Omental fat pad (tissue), 4 donors: ENCODE measurements at places on chromosomes 4 and X.
A peak's percentile ranks its signal among the peaks of the same experiment; 100 is the strongest.

DNA sequence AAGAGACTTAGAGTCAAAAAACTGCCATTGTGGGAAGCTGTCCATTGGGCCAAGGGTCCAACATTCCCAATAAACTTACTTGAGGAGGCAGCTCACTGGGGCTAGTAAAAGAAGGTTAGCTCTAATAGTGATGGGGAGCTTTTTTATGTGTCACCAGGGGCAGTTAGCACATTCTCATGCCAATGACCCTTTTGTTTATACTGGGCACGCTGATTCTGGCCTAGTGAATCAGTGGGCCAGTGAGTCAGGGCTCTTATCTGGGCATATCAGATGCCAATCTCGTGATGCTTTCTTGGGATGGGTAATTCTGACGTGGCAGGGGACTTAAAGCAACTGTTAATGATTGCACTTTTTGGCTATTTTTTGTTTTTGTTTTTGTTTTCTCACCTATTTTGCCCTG is 27.8 kb downstream of the TCEAL1 start:
- no peak for DNase-seq

DNA sequence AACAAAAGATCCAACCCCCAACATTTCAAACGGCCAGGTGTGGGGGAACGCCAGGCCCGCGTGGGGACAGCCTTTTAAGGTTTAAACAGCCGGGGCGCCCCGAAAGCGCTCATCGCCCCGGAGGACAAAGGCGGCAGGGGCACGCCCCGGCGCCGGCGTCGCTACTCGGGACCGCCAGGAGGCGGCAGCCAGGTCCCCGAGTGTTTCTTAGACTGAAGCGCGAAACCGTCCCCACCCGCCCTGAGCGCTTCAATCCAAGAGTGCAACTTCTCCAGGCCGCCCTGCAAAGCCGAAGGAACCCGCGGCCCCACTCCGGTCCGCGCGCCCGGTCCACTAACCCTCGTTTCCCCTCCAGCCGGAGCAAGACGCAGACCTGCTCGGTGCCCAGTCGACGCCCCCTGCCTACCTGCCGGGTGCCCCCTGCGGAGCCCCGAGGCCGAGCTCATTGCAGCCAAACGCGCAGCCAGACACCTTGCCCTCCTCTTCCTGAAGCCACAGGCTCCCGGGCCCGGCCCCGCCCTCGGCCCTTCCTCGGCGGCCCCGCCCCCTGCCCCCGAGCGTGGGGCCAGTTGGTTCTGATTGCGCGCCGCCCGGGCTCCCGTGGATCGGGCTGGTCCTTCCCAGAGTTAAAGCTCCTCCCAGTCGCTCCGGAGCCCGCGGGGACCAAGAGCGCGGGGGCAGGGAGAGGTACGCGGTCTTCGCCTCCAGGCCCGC is at the start of gene CASP6:
Gene CASP6 (minus strand): TSS at position 496 of the 714 bp plus-strand sequence. CDS start 50 bp downstream, at position 446.
- peak; percentile 64 for DNase-seq

DNA sequence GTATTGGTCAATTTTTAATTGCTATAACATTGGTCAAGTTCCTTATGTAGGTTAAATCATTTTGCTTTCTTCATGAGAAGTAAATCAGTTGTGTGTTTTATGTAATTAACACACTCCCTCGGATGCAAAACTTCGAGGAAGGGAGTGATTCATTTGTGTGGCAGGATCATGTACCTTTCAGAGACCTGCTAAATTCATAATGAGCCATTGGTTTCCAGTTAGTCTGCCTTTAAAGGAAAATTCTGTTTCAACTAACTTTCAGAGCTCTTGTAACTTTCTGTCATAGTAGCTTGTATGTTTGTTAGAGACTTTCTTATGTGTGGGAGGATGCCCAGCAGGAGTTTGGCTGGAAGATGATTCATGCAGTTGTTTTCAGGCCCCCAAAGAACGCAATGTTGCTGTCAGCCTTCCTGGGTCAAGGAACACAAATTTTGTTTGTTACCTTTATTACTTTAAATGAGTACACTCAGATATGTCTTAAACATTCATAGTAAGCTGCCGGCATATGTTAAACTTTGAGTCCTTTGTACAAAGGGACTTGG is 72.1 kb downstream of the GPR101 start:
- no peak for DNase-seq

- DNase-seq: no peak
Observed at GRCh38 chrX:134571796-134572195, 86.5 kb downstream of the PLAC1 start.

- DNase-seq: no peak
Observed at GRCh38 chr4:8131210-8131609, 27.4 kb downstream of the ABLIM2 start.

GRCh38 chrX:151552743-151553142 is 10.7 kb upstream of the PASD1 start:
- DNase-seq: no peak

DNA sequence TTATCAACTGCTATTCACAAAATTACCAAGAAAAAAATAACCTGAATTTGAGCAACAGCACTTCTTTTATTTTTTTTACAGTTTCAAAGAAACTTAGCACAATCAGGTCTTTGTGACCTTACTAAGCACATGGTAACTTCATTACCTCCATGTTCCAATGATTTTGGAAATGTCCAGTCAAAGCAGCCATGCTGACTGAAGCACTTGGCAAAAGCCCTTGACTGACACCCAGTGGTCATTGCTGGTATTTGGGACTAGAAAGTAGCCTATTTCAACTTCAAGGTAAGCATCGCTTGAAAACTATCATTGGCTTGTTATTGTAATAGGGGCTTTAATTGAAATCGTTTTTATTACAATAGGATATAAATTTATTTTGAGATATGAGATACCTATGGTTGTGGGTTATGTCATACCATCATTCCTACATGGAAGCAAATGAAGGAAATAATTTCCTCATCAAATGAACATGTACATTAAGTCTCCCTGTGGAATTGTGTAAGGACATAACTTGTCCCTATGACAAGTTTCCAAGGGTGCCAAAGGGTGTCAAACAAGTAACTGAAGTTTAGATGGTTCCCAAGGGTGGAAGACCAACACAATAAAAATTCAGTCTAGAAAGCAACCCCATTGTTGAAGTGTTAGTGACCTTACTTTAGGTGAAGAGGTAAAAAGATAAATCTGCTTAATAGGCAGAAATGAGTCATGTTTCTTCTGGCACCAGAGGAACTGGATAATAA is 15.2 kb upstream of the ANXA10 start:
- peak; percentile 24 for DNase-seq

GRCh38 chrX:22365460-22365859 is 92.7 kb downstream of the CBLL2 start:
- no peak for DNase-seq

- no peak for DNase-seq
Observed at GRCh38 chr4:183596067-183596757, 62.8 kb downstream of the RWDD4 start.

- DNase-seq: no peak
Observed at GRCh38 chr4:43379016-43379415, 486.5 kb downstream of the GRXCR1 start.

GRCh38 chr4:138053641-138054301 is 188.4 kb downstream of the SLC7A11 start:
- no peak for DNase-seq

GRCh38 chrX:1433646-1434357 is 18.9 kb downstream of the ASMTL start:
- DNase-seq: no peak

DNA sequence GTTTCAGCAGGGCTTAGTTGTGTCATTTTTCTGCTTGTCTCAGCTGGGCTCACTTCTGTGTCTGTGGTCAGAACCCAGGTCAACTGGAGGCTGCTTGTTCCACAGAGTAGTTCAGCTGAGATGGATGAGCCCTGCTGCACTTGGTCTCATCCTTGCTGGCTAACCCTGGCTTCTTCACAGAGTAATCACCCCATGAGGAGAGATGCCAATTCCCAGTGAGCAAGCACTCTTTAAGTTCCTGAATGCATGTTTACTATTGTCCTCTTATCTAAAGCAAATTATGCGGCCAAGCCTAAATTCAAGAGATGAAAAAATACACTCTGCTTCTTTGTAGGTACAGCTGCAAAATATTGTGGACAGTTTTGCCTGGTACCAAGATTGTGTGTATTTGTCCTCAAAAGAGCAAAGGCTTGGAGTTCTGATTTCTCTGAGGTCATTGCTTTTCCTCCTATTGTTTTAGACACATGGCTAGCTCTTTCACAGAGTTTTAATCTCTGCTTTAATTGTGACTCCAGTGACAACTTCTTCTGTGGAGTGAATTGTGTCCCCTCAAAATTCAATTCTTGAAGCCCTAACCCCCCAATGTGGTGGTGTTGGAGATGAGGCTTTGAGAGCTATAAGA is 236.6 kb upstream of the ANKRD50 start:
- no peak for DNase-seq

GRCh38 chr4:7607156-7607910 is 172.6 kb upstream of the PSAPL1 start:
- DNase-seq: no peak

GRCh38 chrX:134459683-134460004 is 321 bp upstream of the HPRT1 start:
- no peak for DNase-seq

- DNase-seq: no peak
Observed at GRCh38 chr4:145805490-145805889, 125.5 kb downstream of the C4orf51 start.

DNA sequence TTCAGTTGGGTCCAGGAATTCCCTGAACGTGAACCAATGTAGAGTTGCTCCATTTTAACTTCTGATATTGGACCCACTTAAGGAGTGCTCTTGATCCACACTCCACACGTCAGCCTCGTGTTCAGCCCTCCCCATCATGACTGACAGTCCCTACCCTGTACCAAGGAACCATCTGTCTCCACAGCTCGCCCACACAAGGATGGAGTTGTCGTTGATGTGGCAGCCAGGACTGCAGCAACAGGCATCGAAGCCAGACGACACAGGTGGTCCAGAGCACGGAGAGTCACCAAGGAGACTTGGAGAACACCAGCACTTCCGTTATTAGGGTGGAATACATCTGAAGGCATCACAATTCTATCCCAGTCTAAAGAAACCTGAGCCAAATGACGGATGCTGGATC is 472.1 kb upstream of the NR3C2 start:
- DNase-seq: no peak

DNA sequence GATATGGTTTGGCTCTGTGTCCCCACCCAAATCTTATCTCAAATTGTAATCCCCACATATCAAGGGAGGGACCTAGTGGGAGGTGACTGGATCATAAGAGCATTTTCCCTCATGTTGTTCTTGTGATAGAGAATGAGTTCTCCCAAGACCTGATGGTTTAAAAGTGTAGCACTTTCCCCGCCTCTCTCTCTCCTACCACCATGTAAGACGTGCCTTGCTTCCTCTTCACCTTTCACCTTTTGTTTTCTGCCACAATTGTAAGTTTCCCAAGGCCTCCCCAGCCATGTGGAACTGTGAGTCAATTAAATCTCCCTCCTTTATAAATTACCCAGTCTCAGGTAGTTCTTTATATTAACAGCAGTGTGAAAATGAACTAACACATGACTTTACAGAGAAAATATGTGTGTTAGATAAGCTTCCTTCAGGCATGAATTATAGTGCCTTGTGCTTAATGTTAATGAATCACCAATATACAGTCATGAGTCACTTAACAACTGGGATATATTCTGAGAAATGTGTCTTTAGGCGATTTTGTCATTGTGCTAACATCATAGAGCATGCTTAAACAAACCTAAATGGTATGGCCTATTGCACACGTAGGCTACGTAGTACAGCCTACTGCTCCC is 37.9 kb downstream of the PDGFC start:
- no peak for DNase-seq

- no peak for DNase-seq
Observed at GRCh38 chr4:112847045-112847444, 202.4 kb upstream of the ANK2 start.

DNA sequence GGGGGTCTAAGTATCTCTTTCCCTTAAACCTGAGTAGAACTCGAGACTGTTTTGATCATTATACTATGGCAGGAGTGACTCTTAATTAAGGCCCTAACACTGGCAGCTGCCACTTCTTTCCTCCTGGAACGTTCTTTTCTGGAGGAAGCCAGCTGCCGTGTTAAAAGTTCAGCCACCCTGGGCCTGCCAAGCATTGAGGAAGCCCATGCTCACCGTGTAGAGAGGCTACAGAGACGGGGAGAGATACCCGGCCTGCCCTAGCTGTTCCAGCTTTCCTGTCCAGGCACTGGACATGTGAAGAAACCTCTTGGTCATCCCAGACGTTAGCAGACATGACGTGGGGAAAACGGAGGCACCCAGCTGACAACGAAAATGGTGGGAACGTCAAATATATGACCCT is 274.1 kb downstream of the ARHGAP10 start:
- no peak for DNase-seq

GRCh38 chr4:2341261-2341841 is 77.1 kb downstream of the ZFYVE28 start:
- no peak for DNase-seq

GRCh38 chr4:113623274-113623894 is 138.2 kb downstream of the CAMK2D start:
- DNase-seq: no peak
